ENCODE measurements at places on chromosomes 12 and 14.

DNA sequence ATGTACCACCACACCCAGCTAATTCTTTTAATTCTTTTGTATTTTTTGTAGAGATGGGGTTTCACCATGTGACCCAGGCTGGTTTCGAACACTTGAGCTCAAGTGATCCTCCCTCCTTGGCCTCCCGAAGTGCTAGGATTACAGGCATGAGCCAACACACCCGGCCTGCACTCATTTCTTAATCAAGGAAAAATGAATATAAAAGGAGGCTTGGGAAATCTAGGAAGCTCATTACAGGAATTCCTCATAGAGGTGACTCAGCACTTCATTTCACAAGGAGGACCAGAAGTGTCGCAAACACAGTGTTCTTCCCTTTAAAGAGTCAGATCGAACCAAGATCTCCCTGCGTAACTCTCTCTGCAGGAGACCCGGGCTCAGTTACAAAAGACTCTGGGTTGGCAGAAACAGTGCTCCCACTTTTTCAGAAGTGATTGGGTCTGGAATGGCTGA is 30.3 kb downstream of the NFKBIA start:
- DNase-seq = no peak

GRCh38 chr12:83859021-83859420 is 1053.6 kb downstream of the SLC6A15 start:
- no peak for DNase-seq

DNA sequence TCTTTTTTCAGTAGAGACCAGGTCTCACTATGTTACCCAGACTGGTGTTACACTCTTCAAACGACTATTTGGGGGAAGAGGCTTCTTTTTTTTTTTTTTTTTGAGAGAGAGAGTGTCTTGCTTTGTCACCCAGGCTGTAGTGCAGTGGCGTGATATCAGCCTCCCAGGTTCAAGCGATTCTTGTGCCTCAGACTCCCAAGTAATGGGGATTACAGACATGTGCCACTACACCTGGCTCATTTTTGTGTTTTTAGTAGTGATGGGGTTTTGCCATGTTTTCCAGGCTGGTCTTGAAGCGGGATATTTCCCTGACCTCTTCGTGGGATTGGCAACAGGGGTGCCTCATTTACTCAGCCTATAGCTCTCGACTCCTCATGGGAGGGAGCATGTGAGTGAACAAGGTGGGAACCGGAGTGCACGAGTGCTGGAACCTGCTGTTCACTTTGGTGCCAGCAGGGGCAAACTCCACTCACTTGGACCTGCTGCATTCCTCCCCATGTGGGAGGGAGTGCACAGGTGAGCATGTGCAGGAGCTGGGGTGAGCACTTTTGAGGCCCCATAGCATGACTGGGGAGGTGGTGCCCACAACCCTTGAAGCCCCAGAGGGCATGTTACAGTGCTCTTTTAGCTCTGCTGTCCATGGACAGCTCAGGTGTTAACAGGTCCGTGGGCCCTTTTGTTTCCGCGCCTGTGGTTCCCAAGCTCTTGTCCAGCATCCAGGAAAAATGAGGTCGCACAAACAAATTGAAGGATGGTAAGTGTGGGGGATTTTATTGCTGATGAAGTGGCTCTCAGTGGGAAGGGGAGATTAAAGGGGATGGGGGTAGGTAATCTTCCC is 79.1 kb upstream of the HECTD1 start:
- no peak for DNase-seq

- DNase-seq = no peak
These were observed 18.5 kb upstream of the MLXIP start for GRCh38 chr12:122060081-122060501.

- no peak for DNase-seq
These were observed 1115.7 kb downstream of the TMEM121 start for GRCh38 chr14:106642090-106642489.

All from OCI-LY7 (cell line).